ENCODE measurements at places on chromosomes 4 and X.
A peak's percentile ranks its signal among the peaks of the same experiment; 100 is the strongest.

DNA sequence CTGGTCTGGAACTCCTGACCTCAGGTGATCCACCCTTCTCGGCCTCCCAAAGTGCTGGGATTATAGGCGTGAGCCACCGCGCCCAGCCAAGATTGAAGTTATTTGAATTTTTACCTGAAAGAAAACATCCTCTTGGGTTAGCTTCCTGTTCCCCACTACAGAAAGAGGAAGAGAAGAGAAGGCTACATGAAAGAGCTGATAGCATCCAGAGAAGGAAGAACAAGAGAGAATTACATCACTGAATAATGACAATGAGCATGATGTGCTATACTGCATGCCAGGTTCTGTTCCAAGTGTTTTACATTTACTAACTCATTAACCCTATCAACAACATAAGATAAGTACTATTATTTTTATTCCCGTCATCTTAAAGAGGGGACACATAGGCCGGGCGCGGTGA is 11.5 kb upstream of the TBC1D1 start:
- no peak for DNase-seq

GRCh38 chr4:187550256-187550950 is 445.2 kb upstream of the ZFP42 start:
- no peak for DNase-seq

DNA sequence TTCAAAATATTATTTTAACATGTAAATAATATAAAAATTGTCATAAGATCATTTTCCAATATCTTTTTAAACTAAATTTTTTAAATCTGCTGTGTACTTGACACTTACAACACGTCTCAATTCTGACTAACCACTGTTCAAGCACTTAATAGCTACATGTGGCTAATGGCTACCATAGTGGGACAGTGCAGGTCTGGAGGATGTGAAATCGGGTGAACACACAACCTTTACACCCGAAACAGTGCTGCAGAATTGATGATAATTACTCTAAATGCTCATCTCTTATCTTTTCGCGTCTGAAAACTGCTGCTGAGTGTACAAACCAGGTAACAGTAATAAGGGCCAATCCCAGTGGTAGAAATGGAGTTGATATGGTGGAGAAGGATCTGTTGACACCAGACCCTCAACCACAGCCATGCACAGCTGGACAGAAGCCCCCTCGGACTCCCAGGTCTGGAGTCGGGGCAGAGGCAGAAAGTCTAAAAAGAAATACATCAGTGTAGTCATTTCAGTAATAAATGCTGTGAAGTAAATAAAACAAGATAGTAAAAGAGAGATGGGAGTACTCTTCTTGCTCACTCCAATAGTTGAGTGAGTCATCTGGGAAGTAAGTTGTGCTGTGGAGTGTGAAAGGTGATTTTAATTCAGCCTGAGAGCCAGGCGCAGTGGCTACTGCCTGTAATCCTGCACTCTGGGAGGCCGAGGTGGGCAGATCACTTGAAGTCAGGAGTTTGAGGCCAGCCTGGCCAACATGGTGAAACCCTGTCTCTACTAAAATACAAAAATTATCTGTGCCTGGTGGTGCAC is 150.0 kb downstream of the CBR4 start:
- DNase-seq, result no peak

GRCh38 chrX:18034945-18035344 is 173.8 kb upstream of the RAI2 start:
- no peak for DNase-seq

DNA sequence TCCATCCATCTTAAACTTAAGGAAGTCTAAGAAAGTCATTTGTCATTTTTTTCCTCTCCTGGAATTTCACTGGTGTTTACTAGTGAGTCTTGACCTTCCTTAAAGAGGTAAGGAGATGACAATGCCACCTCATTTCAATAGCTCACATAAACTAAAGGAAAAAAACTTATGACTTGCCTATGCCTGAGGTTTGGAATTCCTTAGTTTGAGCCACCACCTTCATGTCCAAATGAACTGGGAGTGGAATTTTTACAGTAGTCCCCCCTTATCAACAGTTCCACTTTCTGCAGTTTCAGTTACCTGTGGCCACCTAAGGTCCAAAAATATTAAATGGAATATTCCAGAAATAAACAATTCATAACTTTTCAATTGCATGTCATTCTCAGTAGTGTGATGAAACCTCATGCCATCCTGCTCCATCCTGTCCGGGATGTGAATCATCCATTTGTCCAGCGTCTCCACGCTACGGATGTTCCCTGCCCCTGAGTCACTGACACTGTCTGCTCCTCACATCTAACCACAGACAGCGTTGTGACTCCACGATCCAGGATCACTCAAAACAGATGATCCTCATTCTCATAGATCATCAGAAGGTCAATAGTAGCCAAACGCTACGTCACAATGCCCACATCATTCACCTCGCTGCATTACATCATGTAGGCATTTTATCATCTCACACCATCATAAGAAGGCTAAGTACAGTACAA is 177.4 kb downstream of the SH3KBP1 start:
- peak; percentile 54 for DNase-seq
